ENCODE measurements at places on chromosomes 6 and 20. TPM values are rescaled to one million over a fixed set of nuclear protein-coding genes. Genes with fewer than 3 reads are reported as not detected.
A peak's percentile ranks its signal among the peaks of the same experiment; 100 is the strongest.

The ARFGEF3 gene
- 1.3 TPM for total RNA-seq

The TFAP2C gene
- 0.38 TPM for total RNA-seq

The SYCP2L gene
- total RNA-seq: 1.1 TPM

The MYLK2 gene
- total RNA-seq: not detected

The BRPF3 gene
- total RNA-seq: 22.8 TPM

The MAK gene
- 0.28 TPM for total RNA-seq

GRCh38 chr6:86952991-86953390 lies 15.7 kb downstream of the HTR1E start:
- DNase-seq: no peak

DNA sequence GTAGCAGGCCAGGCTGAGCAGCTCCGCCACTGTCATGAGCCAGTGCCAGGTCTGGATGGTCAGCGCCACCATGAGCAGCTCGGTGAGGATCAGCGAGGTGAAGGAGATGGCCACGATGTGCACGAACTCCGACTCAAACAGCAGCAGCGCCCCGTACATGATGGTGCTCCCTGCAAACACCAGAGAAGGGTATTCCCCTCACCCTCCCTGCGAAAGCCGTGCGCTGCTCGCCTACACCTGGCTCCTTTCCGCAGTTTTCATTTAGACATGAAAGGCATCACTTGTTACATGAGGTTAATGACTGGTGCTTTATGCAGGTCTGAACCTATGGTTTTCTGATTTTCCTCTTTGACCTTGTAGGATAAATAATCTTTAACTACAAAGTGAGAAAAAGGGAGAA lies 62.3 kb upstream of the NFATC2 start:
- no peak for DNase-seq

DNA sequence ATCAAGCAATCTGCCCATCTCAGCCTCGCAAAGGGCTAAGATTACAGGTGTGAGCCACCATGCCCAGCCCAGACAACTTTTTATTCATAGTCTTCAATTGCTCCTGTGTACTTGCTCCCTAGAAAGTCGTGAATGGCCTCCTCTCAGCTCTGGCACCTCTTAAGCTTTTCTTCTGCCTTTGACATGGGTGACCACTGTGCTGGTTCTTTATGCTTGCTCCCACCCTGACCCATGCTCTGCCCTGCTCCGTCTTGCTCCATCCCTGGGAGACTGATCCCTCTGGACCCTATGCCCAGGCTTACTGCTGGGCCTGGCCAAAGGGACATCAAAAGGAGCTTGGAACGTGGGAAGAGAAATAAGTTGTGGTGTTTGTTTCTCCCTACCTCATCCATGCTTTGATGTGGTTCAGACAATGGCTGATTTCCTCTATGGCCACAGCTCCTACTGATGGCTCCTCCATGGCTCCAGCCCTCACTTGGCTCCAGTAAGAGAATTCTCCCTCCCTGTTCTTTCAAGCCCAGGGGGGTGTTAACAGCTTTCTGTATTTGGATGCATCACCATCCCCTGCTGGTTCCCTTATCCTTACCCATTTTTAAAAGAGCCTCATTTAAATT lies 7.7 kb upstream of the TREM2 start:
- no peak for DNase-seq

- DNase-seq: no peak
Observed at GRCh38 chr6:135062735-135063134, 8.1 kb upstream of the HBS1L start.

- no peak for DNase-seq
Observed at GRCh38 chr6:125354649-125355048, 52.9 kb upstream of the HDDC2 start.

DNA sequence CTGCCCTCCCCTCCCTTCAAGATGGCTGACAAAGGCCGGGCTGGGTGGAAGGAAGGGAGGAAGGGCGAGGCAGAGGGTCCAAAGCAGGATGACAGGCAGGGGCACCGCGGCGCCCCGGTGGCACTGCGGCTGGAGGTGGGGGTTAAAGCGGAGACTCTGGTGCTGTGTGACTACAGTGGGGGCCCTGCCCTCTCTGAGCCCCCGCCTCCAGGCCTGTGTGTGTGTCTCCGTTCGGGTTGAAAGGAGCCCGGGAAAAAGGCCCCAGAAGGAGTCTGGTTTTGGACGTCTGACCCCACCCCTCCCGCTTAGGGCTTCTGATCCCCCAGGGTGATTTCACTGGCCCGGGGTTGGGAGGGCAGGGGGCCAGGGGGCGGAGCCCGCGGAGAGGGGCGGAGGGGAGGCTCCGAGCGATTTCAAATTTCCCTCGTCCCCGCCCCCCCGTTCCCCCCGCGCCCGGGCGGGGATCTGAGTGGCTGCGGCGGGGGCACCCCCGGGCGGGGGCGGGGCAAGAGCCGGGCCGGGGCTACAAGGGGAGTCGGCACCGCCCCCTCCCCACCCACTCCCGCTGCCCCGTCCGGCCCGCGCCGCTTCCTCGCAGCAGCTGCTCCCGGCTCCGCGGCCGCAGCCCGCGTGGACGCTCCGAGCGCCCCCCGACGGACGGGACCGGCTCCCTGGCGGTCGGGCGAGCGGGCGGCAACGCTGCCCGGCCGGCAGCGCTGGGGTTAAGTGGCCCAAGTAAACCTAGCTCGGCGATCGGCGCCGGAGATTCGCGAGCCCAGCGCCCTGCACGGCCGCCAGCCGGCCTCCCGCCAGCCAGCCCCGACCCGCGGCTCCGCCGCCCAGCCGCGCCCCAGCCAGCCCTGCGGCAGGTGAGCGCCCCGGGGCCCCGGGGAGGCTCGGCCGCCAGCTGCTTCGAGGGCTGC lies at the start of gene DNMT3B:
DNMT3B (plus strand) TSS at position 555 of the 923 bp plus-strand sequence. CDS start 17,939 bp downstream, outside the sequence.
- DNase-seq: peak; percentile 91

- DNase-seq: no peak
Observed at GRCh38 chr6:89379281-89379680, 26.8 kb upstream of the UBE2J1 start.

DNA sequence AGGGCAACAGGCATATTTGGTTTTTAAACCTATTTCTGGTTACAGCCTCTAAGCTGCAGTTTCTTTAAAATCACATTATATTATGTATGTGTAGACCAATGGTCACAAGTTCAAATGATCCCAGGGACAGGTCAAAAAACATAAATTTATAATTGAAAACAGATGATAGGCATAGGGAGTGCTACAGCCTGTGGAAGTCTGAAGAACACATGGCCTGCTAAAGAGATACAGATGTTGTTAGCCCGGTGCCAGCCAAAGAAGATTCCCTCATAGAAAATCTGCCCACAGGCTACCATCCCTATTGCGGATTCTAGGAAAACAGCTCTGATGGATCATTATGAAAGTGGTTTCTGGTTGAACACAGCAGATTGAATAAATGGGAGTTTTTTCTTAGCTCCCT lies 65.3 kb downstream of the NRSN1 start:
- no peak for DNase-seq

- DNase-seq: no peak
Observed at GRCh38 chr20:33629979-33630378, 32.1 kb upstream of the C20orf144 start.

Measured in posterior vena cava (tissue), 2 donors.